ENCODE measurements at places on chromosomes 5 and 9.

GRCh38 chr5:103519550-103519949 lies 43.0 kb downstream of the NUDT12 start:
- no peak for ATAC-seq

GRCh38 chr9:22175972-22176545 lies 167.0 kb upstream of the CDKN2B start:
- peak; percentile 53 for ATAC-seq

- ATAC-seq, result no peak
These were observed 5.8 kb upstream of the POMT1 start for GRCh38 chr9:131496844-131497405.

- ATAC-seq, result no peak
These were observed 228.9 kb upstream of the CDH9 start for GRCh38 chr5:27267209-27267824.

GRCh38 chr5:88826646-88827585 lies 56.1 kb downstream of the MEF2C start:
- ATAC-seq, result peak; percentile 57

GRCh38 chr5:146365618-146366017 lies 27.0 kb downstream of the POU4F3 start:
- no peak for ATAC-seq

DNA sequence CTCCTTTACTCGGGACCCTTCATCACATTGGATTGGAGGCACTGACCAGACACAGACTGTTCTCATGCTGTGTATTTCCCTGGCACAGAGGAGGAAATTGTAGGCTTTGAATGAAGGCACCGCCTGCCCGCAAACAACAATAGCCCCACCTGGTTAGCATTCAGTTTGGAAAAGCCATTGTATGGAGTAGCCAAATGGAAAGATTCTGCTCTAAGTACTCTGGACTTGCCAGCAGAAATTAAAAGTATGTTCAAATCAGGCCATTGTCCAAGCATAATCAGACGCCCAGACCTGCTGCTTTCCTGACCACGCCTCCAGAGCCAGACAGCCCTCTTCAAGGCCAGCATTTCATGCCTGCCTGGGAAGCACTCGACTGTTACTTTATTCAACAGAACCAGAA lies 8.0 kb upstream of the SEMA4D start:
- no peak for ATAC-seq

DNA sequence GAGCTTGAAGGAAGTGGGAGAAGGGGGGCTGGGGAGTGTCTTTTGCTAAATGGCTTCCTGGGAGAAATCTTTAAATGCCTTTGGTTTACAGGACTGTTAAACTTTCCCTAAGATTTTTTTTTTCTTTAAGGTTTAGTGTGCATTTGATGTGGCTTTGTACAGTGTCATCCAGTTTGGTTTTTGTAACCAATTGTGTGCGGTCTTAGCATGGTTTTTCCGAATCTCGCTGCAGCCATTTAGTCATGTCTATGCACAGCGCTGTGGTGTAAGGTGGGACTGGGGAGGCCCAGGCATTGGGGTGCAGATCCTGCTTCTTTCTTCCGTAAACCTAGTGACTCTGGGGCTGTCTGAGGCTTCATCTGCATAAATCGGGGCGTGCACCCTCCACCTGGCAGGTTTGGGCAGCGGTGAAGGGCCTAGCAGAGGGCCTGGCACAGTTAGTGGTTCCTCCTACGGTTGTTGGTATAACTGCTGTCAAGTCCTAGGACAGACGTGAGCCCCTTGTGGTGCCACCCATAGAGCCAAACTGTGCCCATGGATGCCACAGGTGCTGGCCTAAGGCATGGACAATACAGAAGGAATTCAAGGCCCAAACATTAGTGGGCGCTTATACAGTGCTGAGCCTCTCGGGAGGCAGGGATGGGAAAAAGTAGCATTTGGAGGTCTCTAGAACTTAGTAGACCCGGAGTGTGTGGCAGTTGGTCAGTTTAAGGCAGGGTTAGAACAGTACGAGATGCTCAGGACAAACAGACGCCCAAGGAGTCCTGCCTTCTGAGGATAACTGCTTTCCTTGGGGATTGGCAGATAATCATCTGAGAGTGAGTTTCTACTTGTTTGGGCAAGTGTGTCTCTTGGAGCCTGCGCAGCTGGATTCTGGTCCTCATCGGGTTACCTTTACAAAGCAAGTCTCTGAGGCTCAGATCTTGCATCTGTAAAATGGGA lies 1.5 kb downstream of the PRRC2B start:
- peak; percentile 75 for ATAC-seq

GRCh38 chr9:18874069-18874468 lies 158.9 kb downstream of the SAXO1 start:
- no peak for ATAC-seq
